ENCODE measurements at places on chromosomes 7 and 10.

DNA sequence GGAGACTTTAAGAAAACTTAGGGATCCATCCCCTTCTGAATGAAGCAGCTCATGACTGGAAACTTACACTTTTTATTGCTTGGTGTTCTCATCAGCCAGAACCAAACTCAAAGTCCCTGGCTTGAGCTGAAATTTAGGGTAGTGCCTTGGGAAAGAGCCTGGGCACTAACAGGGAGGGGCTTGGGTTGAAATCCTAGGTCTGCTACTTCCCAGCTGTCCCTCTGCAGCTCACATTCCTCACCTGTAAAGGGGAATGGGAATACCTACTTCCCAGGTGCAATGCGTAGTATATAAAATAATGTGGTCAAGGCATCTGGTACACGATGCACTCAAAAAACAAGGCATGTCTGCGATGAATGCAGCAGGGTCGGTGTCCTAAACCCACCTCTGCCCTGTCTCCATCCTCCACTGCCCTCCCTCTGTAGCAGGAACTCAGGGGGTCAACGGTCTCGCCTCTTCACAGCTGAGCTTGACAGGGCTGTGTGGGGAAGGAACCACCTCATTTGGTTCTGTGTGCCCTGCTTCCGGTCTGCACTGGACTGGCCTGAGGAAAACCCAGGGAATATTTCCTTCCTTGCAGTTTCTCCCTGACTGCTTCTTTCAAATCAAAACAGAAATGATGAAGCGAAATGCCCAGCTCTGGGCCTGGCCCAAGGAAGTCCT is 80.0 kb downstream of the COBL start:
- no peak for ATAC-seq
- H3K27me3 ChIP-seq, result no peaks in the 10 kb centered on the region
- H3K4me3 ChIP-seq, result no peak overlapping the region
- H3K4me1 ChIP-seq, result no peaks in the 10 kb centered on the region
- H3K36me3 ChIP-seq, result no peaks in the 10 kb centered on the region
- no peak overlapping the region for H3K27ac ChIP-seq

- peaks cover 16% of the 10 kb centered on the region for H3K27me3 ChIP-seq
- no peaks in the 10 kb centered on the region for H3K36me3 ChIP-seq
- H3K27ac ChIP-seq, result no peak overlapping the region
These were observed 368.1 kb downstream of the MDFIC start for GRCh38 chr7:115289971-115290370.

- no peaks in the 10 kb centered on the region for H3K36me3 ChIP-seq
- no peak overlapping the region for H3K27ac ChIP-seq
- no peak for ATAC-seq
- peaks cover 12% of the 10 kb centered on the region for H3K27me3 ChIP-seq
- H3K4me3 ChIP-seq, result no peak overlapping the region
These were observed 41.4 kb downstream of the MYO1G start for GRCh38 chr7:44937426-44937825.

DNA sequence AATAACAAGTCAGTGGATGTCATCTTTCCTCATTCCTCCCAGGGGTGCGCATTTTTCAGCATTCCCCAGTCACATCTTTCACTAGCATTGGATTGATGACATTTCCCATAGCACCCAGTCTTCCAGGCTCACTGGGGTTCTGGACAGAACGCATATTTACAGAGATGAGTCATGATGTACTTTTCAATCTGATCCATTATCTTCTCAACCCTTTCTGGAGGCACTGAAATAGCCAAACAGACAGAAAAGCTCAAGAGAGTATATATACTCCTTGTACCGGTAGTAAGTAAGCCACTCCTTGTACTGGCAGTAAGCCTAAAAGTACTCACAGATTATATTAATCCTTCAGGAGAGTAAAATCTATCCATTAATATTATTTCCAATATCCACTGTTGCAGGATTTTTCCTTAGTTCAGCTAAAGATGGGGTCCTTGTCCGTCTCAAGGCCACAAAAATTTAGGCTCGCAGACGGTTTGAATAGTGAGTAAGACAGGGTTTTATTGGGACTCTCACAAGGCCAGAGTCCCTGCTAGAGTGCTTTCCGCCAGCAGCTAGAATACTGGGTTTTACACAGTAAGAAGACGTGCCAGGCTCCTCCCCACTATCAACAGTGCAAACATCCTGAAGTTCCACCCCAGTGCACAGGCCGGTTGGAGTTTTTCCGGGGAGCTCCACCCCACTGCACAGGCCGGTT is 60.8 kb downstream of the MDH2 start:
- no peaks in the 10 kb centered on the region for H3K27me3 ChIP-seq
- no peak overlapping the region for H3K4me3 ChIP-seq
- H3K27ac ChIP-seq, result no peak overlapping the region
- no peaks in the 10 kb centered on the region for H3K4me1 ChIP-seq
- no peaks in the 10 kb centered on the region for H3K36me3 ChIP-seq

GRCh38 chr7:112144284-112145059 is 61.7 kb downstream of the DOCK4 start:
- no peak overlapping the region for H3K4me3 ChIP-seq
- no peak for ATAC-seq
- H3K27ac ChIP-seq, result no peak overlapping the region
- peaks cover 7% of the 10 kb centered on the region for H3K27me3 ChIP-seq
- H3K36me3 ChIP-seq, result no peaks in the 10 kb centered on the region

DNA sequence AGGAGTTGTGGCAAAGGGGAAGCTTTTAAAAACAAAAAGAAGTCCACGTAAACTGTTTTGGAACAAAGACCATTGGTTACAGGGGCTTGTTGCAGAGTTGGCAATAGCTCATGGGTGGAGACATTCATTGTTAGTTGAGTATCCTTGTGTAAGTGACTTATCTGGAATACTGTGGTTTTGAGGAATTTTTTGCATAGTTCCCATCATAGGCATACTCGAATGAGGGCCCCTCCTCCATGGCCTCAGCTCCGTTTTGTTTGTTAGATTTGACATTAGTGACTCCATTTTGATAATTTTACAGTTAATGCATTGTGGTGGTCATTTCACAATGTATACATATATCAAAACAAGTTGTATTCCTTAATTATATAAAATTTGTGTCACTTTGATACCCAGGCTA is 12.8 kb upstream of the SMKR1 start:
- no peaks in the 10 kb centered on the region for H3K36me3 ChIP-seq
- H3K4me1 ChIP-seq, result peaks cover 8% of the 10 kb centered on the region
- H3K27me3 ChIP-seq, result no peaks in the 10 kb centered on the region
- ATAC-seq, result no peak
- H3K27ac ChIP-seq, result no peak overlapping the region

Data from stimulated activated memory B cell treated with anti-CD40 and anti-IgM and Interleukin-4, amounts not matched to agents 10 μg/mL and 1 μg/mL and 100 μg/mL, for 72 hours (primary cell).